CD4-positive, alpha-beta T cell treated with Interleukin-6 at 100 ng/mL for 8 hours (primary cell): ENCODE measurements at places on chromosomes 1 and 21.
A peak's percentile ranks its signal among the peaks of the same experiment; 100 is the strongest.

GRCh38 chr1:161198897-161199431 is at the start of gene ADAMTS4:
ADAMTS4 (minus strand) TSS chr1:161199054; CDS start chr1:161198627, 427 bp downstream.
- DNase-seq, result no peak

GRCh38 chr21:31442339-31442738 is 98.3 kb upstream of the TIAM1 start:
- no peak for DNase-seq

GRCh38 chr1:69284508-69284907 is 283.2 kb upstream of the LRRC7 start:
- DNase-seq, result no peak

DNA sequence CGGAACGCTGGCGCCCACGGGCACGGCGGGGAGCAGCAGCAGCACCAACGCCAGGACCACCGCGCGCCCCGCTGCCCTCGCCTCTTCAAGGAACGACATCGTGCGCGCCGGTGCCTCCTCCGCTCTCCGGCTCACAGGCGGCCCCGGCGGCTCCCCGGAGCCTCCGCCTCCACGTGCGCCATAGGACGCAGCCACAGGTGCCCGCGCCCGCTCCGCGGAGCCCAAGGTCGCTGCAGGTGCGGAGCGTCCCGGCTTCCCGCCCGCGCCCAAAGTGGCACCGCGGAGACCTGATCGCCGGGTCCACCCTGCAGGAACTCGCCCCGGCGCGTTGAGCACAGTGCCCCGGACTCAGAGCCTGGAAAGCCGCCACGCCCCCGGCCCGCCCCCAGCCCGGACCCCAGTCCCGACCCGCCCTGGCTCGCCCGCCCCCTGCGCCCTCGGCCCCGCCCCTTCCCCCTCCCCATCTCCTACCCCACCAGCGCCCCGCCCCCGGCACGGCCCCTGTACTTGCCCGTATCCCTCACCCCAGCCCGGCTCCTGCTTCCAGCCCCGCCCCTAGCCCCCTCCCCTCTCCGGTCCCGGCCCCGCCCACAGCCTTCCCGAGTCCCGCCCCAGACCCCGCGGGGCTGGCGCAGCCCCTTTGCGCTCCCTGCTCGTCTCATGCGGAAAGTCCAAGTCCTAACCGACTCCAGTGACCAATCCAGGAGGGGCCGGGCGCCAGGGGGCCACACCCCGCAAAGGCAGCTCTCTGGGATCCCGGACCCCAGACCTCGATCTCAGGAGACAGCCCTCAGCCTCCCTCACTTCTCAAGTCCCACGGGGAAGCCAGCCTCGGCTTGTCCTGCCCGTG is at the start of gene MEGF6:
Gene MEGF6, minus strand, starts transcription at position 339 of the 850 bp plus-strand sequence. Its CDS starts 240 bp downstream, at position 99.
- peak; percentile 74 for DNase-seq

- DNase-seq, result peak; percentile 73
Observed at GRCh38 chr1:30749691-30750583, 7.6 kb downstream of the LAPTM5 start.

- DNase-seq, result no peak
Observed at GRCh38 chr1:32761253-32761877, 55.8 kb downstream of the YARS1 start.

- DNase-seq, result peak; percentile 37
Observed at GRCh38 chr1:116375887-116376728, 3.1 kb downstream of the ATP1A1 start.

DNA sequence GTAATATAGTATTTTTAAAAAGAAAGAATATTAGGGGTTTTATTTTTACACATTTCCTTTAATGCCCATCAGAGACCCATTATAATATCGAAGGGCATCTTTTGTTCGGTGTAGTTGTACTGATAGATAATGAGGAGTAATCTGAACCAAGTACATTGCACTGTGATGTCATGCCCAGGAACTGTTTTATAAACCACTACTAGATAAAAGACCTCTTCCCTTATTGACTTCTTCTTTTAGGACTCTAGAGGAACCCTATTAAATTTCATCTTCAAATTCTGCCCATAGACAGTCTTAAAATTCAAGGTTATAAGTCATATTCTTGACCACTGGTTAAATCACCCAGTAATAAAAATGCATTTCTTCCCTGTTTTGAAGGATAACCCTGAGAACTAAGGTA is 206.5 kb downstream of the NRIP1 start:
- DNase-seq, result no peak

DNA sequence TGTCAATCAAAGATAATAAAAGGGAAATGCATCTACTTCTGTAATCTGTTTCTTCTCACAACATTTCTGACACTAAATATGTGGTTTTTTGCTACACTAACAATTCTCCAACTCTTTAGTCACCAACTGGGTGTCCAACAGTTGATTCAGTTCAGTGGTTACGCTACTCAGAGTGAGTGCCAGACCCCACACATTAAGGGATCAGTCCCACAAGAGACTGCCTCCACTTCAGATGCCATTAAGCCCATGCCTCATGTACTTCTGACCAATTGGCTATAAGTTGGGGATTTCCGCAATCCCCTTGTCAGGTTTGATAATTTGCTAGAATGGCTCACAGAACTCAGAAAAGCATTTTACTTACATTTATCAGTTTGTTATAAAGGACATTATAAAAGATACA is 28.4 kb downstream of the RNF2 start:
- DNase-seq, result no peak
